ENCODE measurements at places on chromosomes 5 and 9.

GRCh38 chr9:33192493-33193255 is 25.5 kb upstream of the B4GALT1 start:
- no peak for DNase-seq

DNA sequence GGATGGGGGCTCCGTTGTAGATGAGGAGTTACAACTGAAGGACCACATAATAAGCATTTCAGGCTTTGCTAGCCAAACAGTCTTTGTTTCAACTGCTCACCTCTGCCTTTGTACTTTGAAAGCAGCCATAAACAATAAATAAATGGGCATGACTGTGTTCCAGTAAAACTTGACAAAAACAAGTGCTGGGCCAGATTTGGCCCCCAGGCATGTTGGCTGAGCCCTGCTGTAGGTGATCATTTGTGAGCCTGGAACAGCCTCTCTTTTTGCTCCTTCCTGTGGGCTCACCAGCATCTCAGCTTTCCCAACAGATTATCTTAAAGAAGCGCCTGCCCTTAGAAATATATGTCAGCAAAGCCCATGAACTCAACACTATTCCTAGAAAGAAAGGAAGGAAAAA is 149.4 kb downstream of the GOLPH3 start:
- DNase-seq, result no peak

DNA sequence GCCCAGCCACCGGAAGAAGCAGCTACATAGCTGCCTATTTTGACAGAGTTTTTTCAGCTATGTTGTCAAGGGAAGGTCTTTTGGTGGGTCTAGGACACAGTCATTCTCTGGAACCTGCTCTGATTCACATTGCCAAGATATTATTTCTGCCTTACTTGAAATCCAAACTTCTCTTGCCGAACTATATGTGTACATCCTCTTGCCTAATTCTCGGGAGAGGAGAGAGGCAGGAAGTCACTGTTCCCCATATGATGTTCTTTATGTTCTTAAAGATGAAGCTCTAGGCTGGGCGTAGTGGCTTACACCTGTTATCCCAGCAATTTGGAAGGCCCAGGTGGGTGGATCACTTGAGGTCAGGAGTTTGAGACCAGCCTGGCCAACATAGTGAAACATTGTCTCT is 8.6 kb downstream of the TMEM252 start:
- DNase-seq, result no peak

- DNase-seq, result no peak
Observed at GRCh38 chr5:21711866-21712758, 1141.0 kb downstream of the CDH12 start.

- DNase-seq, result no peak
Observed at GRCh38 chr5:36079200-36079781, 12.6 kb upstream of the UGT3A2 start.
